ENCODE measurements at places on chromosomes 6 and 20. TPM values are rescaled to one million over a fixed set of nuclear protein-coding genes. Genes with fewer than 3 reads are reported as not detected.

Gene OPRM1
- polyA plus RNA-seq: not detected

GRCh38 chr6:25918083-25918683, 12.3 kb downstream of the SLC17A2 start:
- DNase-seq: no peak

- DNase-seq: no peak
Observed at GRCh38 chr6:40774932-40775331, 187.8 kb upstream of the LRFN2 start.

Gene PAX1
- polyA plus RNA-seq: not detected

GRCh38 chr20:59451066-59451630, 150.7 kb downstream of the EDN3 start:
- DNase-seq: no peak

Gene TP53TG5
- polyA plus RNA-seq: 0.55 TPM

DNA sequence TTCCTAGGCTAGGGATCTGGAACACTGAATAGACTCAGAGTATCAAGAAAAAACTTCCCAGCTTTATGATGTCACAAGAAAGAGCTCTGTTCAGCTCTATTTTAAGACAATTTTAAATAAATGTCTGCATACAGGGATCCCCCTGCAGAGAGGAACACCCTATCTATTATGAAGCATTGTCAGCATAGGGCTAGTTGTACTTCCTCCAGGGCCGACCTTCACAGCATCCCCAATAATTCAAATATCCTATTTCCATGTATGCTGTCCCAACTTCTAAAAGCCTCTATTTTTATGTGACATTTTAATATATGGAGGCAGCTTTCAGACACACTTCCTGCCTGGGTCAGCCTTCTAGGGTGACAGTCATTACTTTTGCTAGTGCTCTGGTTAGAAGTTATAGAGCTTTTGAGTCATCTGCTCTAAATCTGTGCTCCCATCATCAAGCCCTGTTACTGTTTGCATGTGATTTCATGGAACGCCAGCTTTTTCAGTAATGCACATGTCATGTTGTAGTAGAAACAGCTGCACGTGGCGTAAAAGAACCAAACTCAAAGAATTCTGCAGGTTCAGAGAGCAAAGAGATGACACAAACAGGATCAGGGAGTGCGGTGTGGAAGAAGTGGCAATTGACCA, 189.2 kb downstream of the ADGB start:
- peak; percentile 50 for DNase-seq

DNA sequence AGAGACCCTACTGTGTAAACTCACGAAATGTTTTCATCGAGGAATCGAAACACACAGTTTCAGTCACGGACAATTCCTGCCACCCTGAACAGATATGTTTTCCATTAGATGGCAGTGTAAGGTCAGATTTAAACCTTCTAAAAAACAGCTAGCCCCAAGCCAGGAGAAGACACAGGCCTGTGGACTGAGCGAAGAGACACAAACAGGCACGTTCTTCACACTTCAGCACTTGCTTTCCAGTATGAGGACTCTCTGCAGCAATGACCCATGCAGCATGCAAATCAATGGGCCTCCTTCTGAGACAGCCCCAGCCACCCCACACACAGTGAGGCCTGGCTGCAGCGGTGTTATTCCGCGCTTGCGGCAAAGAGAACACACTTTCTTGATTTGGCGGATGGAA, 31.9 kb downstream of the HUS1B start:
- DNase-seq: peak; percentile 2

Gene MEI4
- polyA plus RNA-seq: 0.04 TPM

GRCh38 chr20:17810847-17811627, 111.3 kb downstream of the BANF2 start:
- no peak for DNase-seq

Gene NMBR
- not detected for polyA plus RNA-seq

Gene CBLN4
- polyA plus RNA-seq: not detected

DNA sequence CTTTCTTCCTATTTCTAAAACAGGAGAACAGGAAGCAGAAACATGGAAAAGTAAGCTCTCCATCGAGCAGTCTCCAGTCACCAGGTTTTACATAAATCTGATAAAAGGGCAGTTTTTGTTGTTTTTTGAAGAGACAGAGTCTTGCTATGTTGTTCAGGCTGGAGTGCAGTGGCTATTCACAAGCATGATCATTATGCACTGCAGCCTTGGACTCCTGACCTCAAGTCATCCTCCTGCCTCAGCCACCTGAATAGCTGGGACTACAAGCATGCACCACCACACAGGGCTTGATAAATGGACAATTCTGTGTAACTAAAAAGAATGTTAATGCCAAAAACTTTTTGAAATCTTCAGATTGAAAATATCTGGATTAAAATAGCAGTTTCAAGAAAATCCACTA, 23.8 kb downstream of the SAMHD1 start:
- no peak for DNase-seq

Gene HCK
- polyA plus RNA-seq: not detected

DNA sequence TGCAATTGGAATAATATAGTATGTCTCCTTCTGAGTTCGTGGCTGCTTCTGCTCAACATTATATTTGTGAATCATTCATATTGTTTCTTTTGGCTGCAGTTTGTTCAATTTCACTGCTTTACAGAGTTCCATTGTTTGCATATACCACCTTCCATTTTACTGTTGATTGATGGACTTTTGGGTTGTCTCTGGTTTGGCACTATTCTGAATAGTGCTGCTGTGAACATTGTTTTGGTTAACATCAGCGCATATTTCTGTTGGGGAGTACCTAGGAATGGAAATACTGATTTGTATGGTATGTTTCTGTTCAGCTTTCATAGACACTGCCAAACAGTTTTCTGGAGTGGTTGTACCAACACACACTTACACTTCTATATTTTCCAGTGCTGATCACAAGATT, 46.9 kb downstream of the UST start:
- DNase-seq: no peak

GRCh38 chr6:31450751-31451150, 47.2 kb upstream of the MICB start:
- no peak for DNase-seq

DNA sequence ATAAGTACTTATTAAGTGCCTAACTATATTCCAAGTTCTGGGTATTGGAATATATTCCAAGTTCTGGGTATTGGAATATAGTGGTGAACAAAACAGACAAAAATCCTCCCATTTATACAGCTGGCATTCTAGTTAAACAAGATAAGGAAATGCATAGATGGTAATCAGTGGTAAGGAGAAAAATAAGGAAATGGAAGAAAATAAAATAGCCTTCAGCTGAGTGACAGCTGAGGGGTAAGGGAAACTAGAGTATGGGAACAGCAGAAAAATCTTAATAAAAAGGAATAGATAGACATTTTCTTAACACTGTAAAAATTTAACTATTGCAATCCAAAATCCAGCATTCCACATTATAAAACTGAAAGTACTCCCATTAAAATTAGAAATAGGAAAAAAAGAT, 17.2 kb upstream of the WFDC10A start:
- no peak for DNase-seq

DNA sequence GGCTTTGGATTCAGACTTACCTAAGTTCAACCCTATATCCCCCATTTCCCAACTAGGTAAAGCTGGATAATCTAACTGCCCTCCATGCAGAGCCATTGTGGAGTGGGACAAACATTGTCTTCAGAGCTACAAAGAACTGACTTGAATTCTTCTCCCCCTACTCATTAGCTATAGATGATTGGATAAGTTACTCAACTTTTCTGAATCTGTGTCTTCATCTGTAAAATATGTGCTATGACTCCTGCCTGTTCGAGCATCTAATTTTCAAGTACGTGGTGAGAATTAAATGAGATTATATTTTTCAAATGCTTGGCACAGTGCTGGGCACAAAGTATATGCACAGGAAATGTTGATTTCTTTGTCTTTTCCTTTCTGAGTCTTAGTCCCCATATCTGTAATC, 240.3 kb upstream of the TCF21 start:
- DNase-seq: peak; percentile 30

Gene SLC22A1
- not detected for polyA plus RNA-seq

DNA sequence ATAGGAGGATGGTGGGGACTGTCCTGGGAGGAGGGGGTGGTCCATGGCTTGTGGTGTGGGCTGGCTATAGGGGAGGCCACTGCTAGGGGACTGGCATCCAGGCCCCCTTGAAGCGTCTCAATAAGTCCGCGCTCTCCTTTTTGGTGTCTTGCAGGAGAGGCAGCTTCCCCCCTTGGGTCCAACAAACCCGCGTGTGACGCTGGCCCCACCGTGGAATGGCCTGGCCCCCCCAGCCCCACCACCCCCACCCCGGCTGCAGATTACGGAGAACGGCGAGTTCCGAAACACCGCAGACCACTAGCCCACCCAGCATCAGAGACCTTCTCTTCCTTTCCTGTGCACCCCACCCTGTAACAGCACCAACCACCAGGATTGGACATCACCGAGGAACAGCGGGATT, 2.8 kb upstream of the ZBTB9 start:
- no peak for DNase-seq

DNA sequence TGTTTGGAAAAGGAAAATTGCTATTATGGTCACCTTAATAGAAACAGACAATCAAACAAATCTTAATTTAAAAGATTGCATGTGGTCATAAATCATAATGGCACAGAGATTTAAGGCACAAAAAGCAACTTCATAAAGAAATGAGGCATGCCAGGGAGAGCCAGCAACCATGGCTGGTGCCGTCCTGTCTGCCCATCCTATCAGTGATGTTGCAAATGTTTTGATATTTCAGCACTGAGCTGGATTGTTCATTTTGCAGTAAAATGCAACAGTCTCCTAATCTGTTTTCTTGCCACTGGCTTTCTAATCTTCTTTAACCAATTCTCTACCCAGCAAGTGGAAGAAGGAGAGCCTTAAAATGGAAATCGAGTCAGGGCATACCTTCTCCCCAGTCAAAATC, 249.8 kb downstream of the SAMD5 start:
- no peak for DNase-seq

DNA sequence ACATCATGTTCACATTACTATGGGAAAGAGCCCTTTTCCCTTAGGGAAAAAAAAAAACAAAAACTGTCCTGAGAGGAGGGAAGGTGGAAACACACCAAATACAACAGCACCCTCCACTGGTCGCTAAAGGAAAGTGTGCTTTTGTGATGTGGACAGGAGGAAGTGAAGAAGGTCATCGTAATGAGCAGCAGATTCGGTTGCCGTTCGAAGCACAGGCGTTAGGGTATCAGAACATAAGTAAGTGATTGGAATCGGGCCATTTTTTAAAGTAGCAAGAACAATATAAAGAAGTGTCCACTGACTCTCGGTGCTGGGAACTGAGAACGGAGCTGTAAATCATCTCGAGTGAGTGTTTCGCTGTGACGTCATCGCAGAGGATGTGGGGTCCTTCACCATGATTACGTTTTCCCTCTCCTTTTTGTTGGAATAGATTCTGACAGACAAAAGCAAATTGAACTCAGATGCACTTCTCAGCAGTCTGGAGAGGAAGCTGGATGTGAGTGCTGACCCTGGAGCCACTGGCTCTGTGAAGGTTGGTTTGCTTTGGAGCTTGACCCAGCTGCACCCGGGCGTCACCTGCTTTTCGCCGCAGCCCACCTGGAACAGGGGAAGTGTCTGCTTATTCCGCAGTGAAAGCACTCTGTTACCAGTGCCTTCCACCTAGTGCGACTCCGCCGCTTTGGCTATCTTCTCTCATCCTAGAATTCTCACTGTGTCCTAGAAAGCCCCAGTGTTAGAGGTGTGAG, 203.6 kb upstream of the GMDS start:
- DNase-seq: peak; percentile 84

DNA sequence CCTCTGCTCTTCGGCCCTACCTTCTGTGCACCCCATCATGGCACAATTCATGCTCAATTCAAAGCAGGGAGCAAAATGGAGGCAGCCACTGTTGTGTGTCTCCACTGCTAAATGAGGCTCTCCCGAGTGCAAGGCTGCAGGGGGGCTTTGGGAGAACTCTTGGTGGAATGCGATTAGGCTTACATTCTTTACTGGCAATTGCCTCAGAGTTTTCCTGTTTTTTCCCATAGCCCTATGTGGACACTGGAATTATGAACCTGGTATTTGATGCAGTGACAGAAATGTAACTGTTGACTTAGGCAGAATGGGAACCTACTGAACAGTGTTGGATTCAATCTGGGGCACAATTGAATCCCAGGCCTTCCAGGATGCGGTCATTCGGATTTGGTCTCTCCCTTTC, 187.9 kb upstream of the GMDS start:
- DNase-seq: no peak

- DNase-seq: no peak
Observed at GRCh38 chr6:71766796-71767195, 119.6 kb upstream of the RIMS1 start.

Gene UBE2J1
- 44.5 TPM for polyA plus RNA-seq

DNA sequence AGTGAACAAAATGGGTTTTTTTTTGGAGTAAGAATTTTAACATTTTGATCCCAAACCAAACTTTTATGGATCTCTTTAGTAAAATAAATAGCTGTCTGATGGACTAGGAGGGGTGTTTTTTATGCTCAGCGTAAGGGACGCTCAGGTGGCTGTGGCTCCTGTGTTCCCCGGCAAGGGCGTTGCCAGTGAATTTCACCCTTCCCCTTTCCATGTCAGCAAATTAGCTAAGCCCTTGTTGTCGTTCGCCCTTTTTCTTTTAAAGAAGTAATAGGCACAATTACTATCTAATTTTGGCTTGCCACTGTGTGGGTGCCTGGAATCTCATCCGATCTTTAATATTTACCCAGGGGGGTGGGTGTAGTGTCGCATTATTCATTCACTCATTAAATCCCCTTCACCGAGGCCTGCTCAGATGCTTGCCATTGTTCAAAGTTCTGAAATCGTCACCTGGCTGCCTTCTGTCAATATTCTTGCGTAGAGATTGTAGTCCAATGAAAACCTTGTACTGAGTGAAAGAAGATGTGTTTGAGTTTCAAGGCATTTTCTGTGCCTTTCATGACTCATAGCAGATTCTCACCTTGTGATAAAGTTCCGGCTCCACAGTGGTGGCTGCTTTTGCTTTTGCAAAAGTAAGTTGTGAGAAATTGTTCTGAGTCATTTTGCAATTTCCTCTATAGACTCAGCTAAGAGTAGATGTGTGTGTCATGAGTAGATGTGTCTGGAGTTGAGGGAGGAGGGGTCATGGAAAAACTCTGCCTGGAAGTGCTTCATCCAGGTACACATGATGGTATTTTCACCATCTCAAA, 40.0 kb upstream of the CLDN20 start:
- peak; percentile 91 for DNase-seq

Gene IL20RA
- polyA plus RNA-seq: not detected

DNA sequence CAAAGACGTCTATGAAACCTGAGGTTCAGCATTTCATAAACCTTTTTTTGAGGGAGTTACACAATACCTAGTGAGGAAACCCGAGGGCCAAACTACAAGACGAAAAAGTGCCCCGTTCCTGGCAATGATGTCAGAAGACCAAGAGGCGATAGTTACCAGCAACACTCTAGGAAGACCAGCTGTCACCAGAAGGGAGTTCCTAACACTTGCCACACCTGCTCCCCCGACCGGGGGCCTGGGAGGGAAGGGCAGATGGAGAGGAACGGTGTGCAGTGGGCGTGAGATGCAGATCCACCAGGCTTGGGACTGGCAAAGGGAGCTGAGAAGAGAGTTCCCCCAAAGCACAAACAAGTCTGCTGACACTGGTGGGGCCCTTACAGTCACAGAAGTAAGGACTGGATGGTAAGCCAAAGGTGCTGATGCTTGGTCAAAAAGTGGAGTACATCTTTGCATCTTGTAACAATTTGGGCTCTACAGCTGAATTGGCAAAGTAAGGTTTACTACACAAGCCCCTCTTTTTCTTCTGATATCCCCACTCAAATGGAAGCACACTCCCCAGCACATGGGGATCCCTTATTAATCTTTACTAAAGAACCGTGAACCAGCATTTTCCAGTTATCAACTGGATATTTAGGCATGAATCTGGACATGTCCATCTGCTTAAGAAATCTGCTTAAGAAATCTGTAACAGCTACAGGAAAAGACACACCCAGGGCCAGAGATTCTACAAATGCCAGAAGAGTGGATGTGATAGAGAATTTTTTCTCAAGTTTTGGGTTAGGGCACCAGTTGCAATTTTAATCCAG, 38.5 kb downstream of the PANK2 start:
- peak; percentile 69 for DNase-seq

Data from GM23248 (cell line).